Esophagus squamous epithelium (tissue), 5 donors: ENCODE measurements at places on chromosomes 6 and 20. TPM values are rescaled to one million over a fixed set of nuclear protein-coding genes. Genes with fewer than 3 reads are reported as not detected.

- no peaks in the 10 kb centered on the region for H3K36me3 ChIP-seq
- DNase-seq: no peak
- H3K27ac ChIP-seq: no peak overlapping the region
- no peaks in the 10 kb centered on the region for H3K4me1 ChIP-seq
- H3K27me3 ChIP-seq: no peaks in the 10 kb centered on the region
Observed at GRCh38 chr6:47091886-47092668, 49.9 kb upstream of the ADGRF1 start.

Gene SOX18
- total RNA-seq: 4.5 TPM

GRCh38 chr6:127069659-127070279, 48.7 kb upstream of the RSPO3 start:
- H3K4me3 ChIP-seq: no peak overlapping the region
- H3K4me1 ChIP-seq: no peaks in the 10 kb centered on the region
- no peaks in the 10 kb centered on the region for H3K36me3 ChIP-seq
- no peak overlapping the region for H3K27ac ChIP-seq
- no peak for DNase-seq

Gene SLC26A8
- not detected for total RNA-seq

DNA sequence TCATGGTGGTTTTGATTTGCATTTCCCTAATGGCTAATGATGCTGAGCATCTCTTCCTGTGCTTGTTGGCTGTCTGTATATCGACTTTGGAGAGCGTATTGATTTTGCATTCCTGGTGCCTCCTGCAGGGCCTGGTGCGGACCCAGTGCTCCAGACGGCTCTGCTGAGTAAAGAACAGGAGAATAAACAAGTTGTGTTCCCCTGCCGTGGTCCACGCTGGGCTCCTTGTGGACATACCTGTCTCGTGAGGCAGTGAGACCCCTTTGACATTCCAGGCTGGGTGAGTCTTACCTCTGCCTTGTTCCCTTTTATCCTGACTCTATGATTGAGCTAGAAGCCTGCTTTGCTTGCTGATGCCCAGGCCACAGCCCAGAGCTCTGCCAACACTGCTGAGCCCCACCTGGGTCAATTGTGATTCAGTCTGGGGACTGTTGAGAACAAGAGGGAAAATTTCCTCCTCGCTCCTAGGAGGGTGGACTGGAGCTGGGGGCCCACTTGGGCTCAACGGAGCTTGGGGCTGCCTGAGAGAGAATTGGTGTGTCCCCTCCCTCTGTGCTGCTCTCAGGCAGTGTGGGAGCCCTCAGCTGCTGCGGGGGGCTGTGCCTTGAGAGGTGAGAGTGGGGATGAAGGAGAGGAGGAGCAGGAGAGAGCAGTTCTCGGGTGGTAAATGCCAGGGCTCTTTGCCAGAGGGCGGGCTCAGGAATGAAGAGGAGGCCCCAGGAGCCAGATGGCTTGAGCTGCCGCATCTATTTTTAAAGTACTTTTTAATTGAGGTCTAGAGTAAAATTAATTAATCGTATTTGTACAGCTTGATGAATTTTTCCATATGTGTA, 43.7 kb upstream of the PMEPA1 start:
- no peak for DNase-seq
- peaks cover 15% of the 10 kb centered on the region for H3K4me1 ChIP-seq
- H3K4me3 ChIP-seq: no peak overlapping the region
- peaks cover 35% of the 10 kb centered on the region for H3K27me3 ChIP-seq
- no peaks in the 10 kb centered on the region for H3K36me3 ChIP-seq

DNA sequence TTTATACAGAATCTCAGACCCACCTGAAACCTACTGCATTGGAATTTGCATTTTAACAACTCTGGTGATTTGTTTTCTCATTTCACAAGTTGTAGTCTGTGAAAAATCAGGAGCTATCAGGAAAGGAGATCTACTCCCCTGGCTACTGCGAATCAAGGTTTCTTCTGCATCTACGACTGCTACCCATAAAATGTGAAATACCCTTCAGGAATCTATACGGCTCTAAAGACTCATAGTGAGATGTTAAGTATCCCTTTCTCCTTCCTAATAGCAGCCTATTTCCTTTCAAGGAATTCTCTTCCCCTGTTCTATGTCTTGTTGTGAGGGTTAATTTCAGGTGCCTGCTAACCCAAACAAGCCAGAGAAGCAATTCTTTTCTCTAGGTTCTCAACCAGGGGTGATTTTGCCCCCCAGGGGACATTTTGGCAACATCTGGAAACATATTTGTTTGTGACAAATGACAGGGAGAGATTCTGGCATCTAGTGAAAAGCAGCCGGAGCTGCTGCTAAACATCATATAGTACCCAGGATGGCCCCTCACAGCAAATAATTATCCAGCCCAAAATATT, 26.3 kb downstream of the WFDC3 start:
- no peaks in the 10 kb centered on the region for H3K36me3 ChIP-seq
- no peaks in the 10 kb centered on the region for H3K27me3 ChIP-seq

DNA sequence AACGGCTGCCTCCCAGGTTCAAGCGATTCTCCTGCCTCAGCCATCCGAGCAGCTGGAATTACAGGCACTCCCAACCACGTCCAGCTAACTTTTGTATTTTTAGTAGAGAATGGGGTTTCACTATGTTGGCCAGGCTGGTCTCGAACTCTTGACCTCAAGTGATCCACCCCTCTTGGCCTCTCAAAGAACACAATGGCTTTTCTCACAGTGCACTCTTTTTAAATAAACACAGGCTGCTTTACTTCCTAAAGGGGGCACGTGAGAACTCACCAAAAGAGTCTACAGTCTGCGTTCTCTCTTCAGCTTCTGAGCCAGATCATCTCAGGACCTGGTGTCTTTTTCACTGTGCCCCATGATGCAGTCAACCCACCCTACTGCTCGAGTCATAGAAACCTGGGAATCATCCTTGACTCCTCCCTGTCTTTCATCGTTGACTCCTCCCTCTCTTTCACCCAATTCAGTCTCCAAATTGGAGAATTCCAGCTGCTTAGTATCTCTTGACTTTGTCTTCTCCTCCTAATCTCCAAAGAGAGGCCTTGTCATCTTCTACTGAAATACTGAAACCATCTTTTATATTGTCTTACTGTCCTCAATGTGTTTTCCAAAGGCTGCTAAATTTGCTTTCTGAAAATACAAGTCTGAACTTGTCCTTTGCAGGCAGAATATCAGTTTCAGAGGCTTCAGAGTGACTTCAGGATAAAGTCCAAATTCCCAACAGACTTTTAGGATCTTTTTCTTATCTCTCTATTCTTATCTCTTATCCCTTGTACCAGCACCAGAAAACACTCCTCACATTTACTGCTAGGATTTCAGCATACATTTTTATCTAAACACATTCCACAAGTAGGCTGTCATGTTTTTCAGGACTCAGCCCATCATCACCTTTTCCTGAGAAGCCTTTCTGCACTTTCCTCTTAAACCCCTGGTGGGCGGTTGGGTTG, 323.4 kb downstream of the SYNE1 start:
- no peaks in the 10 kb centered on the region for H3K27me3 ChIP-seq
- no peak overlapping the region for H3K27ac ChIP-seq

- peaks cover 6% of the 10 kb centered on the region for H3K4me1 ChIP-seq
- H3K27ac ChIP-seq: no peak overlapping the region
- H3K4me3 ChIP-seq: no peak overlapping the region
- DNase-seq: no peak
Observed at GRCh38 chr20:57671662-57672061, 38.2 kb downstream of the PMEPA1 start.

- DNase-seq: no peak
- peak overlapping the region; percentile 91 for H3K27ac ChIP-seq
- no peaks in the 10 kb centered on the region for H3K36me3 ChIP-seq
- H3K4me3 ChIP-seq: peak overlapping the region; percentile 93
Observed at GRCh38 chr20:833121-833449, 430 bp upstream of the FAM110A start.

DNA sequence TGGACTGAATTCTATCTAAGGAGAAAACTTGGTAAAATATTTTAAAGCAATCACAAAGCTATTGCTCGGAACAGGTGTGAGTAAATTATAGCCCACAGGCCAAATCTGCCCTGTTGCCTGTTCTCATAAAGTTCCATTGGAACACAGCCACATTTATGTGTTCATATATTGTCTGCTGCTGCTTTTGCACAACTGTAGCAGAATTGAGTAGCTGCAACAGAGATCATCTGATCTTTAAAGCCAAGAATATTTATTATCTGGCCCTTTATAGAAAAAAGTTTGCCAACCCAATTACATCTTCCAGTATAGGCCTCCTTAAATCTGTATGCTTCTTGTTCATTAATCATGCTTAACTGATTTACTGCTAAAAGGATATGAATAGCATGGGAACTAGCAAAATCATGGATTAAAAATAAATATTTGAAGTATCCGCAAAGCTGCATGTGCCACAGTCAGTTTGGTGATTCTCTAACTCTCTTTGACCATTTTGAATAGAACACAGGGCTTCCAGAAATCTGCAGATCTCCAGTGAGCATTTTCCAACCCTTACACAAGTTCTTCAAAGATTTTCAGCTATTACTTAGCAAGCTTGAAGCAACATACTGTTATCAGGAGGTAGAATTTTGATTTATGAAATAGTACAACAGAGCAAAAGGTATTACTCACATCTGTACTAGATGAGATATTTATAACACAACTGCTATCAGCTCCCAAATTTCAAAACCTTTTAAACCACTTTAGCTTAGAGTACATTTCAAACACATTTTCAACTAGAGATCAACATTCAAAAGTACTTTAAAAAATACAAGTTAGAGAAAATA, 312.6 kb upstream of the ID4 start:
- no peaks in the 10 kb centered on the region for H3K27me3 ChIP-seq
- no peaks in the 10 kb centered on the region for H3K36me3 ChIP-seq
- no peak overlapping the region for H3K4me3 ChIP-seq
- no peak for DNase-seq
- H3K27ac ChIP-seq: no peak overlapping the region
- H3K4me1 ChIP-seq: no peaks in the 10 kb centered on the region

DNA sequence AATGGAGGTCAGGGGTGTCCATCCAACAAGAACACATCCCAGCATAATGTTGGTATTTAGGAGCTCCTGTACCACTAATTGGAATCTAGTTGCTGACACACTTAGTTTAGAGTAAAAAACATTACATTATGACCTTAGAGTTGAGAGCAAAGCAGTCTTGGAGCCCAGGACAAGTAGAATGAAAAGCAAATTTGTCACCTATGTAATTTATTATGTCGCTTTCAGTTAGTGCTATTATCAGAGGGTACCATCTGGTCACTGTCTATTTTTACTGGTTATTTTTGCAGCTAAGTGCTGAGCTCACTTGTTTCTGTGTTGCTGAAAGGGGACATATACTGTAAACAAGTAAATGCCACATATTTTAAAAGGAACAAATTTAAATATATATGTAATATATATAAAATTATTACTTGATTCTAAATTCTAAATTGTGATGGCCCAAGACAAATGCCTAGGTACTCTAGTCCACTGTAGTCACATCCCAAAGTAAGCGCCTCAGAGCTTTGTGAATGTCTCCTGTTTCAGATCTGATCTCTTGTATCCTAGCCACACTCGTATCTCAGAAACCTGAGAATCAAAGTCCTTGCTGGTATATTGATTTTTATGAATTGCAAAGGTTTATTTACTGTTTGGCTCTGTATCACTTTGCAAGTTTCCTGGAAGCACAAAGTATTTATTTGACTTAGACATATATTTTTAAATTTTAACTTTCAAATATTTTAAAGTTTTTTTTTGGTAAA, 148.6 kb upstream of the MAN1A1 start:
- H3K36me3 ChIP-seq: no peaks in the 10 kb centered on the region
- H3K4me3 ChIP-seq: no peak overlapping the region
- H3K27me3 ChIP-seq: no peaks in the 10 kb centered on the region
- peaks cover 4% of the 10 kb centered on the region for H3K4me1 ChIP-seq

GRCh38 chr6:157541618-157542413, 160.8 kb downstream of the ZDHHC14 start:
- no peak overlapping the region for H3K4me3 ChIP-seq
- no peaks in the 10 kb centered on the region for H3K36me3 ChIP-seq
- no peak overlapping the region for H3K27ac ChIP-seq
- no peaks in the 10 kb centered on the region for H3K27me3 ChIP-seq

GRCh38 chr20:53231061-53231460, 258.9 kb downstream of the TSHZ2 start:
- no peak overlapping the region for H3K4me3 ChIP-seq
- DNase-seq: no peak
- no peaks in the 10 kb centered on the region for H3K36me3 ChIP-seq

DNA sequence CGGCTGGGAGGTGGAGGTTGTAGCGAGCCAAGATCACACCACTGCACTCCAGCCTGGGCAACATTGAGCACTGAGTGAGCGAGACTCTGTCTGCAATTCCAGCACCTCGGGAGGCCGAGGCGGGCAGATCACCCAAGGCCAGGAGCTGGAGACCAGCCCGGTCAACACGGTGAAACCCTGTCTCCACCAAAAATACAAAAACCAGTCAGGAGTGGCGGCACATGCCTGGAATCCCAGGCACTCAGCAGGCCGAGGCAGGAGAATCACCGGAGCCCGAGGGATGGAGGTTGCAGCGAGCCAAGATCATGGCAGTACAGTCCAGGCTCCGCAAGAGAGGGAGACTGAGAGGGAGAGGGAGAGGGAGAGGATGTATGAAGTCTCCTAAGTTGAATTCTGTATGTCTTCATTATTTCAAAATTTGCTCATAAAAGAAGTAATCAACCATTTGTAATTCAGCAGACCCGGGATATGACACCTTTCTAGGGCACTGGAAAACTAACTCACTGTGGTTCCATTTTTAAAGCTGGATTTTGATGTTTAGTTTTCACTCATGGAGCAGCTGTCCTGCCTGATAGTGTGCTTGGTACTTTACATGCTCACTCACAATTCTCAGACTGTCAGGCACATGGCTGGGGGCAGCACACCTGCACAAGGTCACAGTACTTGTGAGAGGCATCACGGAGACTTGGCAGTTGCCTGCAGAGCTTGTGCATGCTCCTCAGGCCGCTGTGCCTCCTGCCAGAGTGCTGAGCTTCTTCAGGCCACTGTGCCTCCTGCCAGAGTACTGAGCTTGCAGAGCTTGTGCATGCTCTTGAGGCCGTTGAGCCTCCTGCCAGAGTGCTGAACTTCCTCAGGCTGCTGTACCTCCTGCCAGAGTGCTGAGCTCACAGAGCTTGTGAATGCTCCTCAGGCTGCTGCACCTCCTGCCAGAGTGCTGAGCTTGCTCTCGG, 106.2 kb downstream of the ERMARD start:
- H3K36me3 ChIP-seq: no peaks in the 10 kb centered on the region
- no peak overlapping the region for H3K4me3 ChIP-seq
- H3K27me3 ChIP-seq: no peaks in the 10 kb centered on the region
- no peak overlapping the region for H3K27ac ChIP-seq
- DNase-seq: no peak
- H3K4me1 ChIP-seq: no peaks in the 10 kb centered on the region

DNA sequence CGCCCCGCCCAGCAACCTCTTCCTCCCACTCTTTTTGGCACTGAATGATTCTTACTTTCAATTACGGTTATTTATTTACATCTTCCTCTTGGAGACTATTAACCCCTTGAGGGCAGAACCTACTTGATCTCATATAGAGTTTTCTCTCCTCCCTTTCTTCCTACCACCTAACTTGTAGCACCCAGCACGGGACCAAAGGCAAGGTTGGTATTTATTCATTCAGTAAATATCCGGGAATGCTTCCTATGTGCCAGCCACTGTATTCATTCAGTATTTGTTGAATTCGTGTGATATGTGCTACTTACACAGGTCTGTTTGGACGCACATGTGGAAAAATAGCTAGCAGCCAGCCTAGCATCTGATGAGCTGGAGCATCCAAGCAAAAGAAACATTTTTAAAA, 1.3 kb upstream of the CNKSR3 start:
- H3K4me3 ChIP-seq: peak overlapping the region; percentile 85
- H3K27ac ChIP-seq: peak overlapping the region; percentile 94
- H3K27me3 ChIP-seq: no peaks in the 10 kb centered on the region
- no peaks in the 10 kb centered on the region for H3K36me3 ChIP-seq

GRCh38 chr20:52731093-52731492, 241.1 kb upstream of the TSHZ2 start:
- H3K27ac ChIP-seq: no peak overlapping the region
- no peaks in the 10 kb centered on the region for H3K4me1 ChIP-seq
- no peaks in the 10 kb centered on the region for H3K36me3 ChIP-seq
